ENCODE measurements at places on chromosomes 12 and 14.

GRCh38 chr12:61282790-61283575 is 977.2 kb upstream of the USP15 start:
- no peak for DNase-seq

GRCh38 chr12:41920355-41920754 is 224.3 kb downstream of the GXYLT1 start:
- no peak for DNase-seq

GRCh38 chr14:34407951-34408350 is 54.1 kb downstream of the SPTSSA start:
- no peak for DNase-seq

DNA sequence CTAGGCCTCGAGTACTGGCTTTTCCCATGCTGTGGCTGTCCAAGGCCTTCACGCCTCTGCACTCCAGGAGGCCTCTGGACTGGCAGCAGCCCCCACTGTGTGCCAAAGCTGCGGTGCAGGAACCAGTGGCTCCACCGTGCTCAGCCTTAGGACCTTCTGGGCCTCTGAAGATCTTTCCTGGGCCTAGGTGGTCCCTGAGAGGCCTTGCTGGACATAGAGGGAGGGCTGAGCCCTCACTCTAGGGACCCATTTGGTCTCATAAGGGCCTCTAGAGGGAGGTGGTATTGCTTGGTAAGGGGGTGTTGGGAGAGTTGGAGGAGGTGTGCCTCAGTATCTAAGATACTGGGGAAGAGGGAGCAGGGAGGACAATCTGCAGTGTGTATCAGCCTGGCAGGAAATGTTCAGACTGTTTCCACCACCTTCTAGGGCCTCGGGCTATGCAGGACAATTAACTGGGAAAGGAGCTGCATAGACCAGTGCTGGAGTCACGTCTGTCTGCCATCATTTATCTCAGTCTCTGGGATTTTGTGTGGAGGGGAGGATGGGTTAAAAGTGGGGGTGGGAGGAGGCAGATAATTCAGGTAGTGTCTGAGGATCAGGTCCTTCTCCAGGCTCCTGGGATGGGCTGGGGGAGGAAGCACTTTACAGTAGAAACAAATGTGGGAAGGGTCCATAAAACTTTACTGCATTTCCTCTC is 2.9 kb downstream of the HOXC5 start:
- DNase-seq = no peak

GRCh38 chr14:24315807-24316596 is 4.7 kb downstream of the LTB4R start:
- no peak for DNase-seq

DNA sequence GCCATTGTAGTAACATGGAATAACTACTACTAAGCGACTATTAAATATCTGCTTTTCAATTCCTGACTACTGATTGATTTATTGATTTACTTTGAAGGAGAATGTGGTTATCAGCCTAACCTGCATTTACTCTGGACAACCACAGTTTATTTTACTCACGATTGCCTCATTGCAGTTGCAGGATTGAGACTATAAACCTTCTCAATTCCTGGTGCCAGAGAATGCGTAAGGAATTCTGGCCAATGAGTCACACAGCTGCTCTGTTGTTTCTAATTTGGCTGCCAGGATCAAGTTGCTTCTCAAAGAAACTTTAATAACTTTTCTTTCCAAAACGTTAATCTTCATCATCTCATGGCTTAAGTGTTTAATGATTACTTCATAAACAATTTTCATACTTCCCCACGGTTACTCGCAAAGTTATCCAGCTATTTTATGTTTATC is 13.1 kb upstream of the TMTC1 start:
- no peak for DNase-seq

GRCh38 chr14:29717901-29718300 is 209.7 kb downstream of the PRKD1 start:
- no peak for DNase-seq

GRCh38 chr14:51596488-51597117 is 55.1 kb upstream of the FRMD6 start:
- DNase-seq = no peak

- DNase-seq = no peak
Observed at GRCh38 chr12:52362118-52362726, 5.1 kb downstream of the KRT85 start.

- no peak for DNase-seq
Observed at GRCh38 chr12:92002673-92003382, 142.8 kb downstream of the BTG1 start.
